ENCODE measurements at places on chromosomes 1 and 21.

DNA sequence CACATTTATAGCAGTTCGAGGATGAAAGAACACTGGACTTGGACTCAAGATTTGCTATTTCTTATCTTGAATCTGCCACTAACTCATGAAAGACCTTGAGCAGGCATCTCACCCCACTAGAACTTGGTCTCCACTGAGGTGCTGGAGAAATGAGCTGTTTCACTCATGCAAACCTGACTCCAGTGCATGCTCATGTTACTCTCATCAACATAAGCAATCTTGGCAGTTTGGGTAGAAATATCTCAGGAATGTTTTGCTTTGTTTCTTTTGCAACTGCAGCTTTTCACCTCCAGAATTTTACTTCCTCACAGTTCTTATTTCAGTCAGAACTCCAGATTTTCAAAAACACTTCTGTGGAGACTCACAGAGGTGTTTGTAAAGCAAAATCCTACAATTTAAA is 46.2 kb upstream of the DAB1 start:
- no peak for DNase-seq

DNA sequence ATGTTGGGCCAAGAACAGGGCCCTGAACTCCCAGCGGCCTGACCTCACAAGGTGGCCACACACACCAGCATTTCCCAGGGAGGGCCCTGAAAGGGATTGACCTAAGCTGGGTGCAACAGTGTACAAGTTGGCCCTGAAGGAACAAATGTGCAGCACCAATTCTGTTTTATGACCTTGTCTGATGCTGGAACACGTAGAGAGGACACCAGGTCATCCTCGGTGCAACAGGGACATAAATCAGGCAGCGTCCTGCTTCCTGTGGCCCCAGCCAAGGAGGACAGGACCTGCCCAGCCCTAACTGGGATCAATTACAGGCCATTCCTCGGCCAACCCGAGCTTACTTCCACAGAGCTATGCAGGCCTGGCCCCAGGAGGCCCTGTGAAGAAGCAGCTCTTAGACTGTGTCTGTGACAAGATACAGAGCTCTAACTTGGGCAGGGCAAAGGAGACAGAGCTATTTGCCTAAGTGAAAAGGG is 12.8 kb upstream of the PHC2 start:
- no peak for DNase-seq

GRCh38 chr1:36705629-36706028 is 222.9 kb upstream of the CSF3R start:
- DNase-seq: no peak

- no peak for DNase-seq
Measured at GRCh38 chr21:34348890-34349519, 14.8 kb upstream of the KCNE2 start.

Measured in activated naive CD4-positive, alpha-beta T cell treated with Interleukin-2 at 50 U/mL for 16 hours (primary cell).